HEK293T (cell line): ENCODE measurements at places on chromosomes 1 and 21.
A peak's percentile ranks its signal among the peaks of the same experiment; 100 is the strongest.

DNA sequence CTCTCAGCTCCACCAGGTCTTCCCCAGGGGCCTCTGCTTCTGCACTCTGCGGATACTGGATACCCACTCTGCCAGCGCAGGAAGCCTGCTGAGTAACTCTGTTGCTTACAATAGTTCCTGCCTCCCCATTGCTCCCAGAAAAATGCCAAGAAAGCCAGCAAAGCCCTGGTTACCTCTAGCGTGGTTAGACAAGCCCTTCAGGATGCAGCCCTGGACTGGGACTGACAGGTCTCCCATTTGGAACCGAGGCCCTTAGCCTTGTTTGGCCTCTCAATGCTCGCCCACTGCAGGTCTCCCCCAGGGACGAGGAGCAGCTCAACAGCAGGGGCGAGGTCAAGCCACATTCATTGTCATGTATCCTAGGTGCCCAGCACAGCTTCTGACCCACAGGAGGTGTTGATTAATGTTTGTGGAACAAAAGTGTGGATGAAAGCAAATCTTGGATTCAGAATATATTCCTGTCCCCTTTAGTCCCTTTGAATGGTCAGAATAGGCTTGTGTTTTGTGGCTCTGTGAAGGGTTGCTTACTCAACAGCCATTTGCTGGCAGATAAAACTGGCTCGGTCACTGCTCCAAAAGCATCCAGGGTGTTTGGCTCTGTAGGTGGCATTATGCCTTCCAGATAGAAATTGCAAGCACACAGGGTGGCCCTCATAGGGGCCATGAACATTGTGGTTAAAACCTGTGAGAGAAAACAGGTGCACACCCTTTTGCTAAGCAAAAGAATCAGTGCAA, 58.9 kb downstream of the C1orf198 start:
- no peak for DNase-seq

GRCh38 chr1:20711285-20712214, 6.3 kb downstream of the KIF17 start:
- no peak for DNase-seq

- DNase-seq: peak; percentile 74
These were observed 28.1 kb downstream of the PADI4 start for GRCh38 chr1:17335821-17336710.

DNA sequence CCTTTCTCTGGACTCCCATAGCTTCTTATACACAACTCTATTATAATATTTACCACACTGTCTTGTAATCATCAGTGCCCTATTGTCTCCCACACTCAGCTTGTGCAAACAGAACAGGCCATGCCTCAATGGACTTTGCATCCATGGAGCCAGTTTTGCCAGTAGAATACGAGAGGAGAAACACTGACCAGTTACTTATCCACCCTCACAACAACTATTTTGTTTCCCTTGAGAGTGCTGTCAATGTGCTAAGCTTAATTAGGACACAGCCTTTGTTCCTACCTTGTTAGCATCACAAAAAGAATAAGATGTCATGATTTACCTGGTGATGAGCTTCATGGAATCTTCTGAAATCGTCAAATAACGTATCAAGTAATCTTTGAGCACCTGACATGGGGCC, 18.1 kb upstream of the LRRC52 start:
- no peak for DNase-seq

GRCh38 chr1:201739492-201740085, 89.4 kb upstream of the IPO9 start:
- peak; percentile 82 for DNase-seq

DNA sequence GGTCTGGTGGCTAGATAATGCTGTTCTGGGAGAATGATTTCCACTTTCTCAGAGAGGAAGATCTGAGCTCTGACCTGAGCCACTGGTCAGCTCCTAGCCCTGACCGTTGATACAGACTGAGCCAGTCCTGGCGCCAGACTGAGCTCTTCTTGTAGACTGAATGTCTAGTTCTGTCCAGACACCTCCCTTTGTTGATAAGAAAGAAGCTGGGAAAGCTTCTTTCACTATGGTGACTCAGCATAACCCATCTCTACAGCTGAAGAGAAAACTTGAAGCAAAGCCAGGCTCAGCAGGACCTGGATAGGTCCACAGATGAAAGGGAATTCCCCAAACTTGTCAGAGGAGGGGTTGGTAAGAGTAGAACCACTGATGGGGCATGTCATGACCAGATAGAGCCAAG, 9.9 kb upstream of the TRABD2B start:
- no peak for DNase-seq
